ENCODE measurements at places on chromosomes 6 and 20.

- no peak for DNase-seq
Measured at GRCh38 chr20:22412977-22413868, 171.1 kb downstream of the FOXA2 start.

DNA sequence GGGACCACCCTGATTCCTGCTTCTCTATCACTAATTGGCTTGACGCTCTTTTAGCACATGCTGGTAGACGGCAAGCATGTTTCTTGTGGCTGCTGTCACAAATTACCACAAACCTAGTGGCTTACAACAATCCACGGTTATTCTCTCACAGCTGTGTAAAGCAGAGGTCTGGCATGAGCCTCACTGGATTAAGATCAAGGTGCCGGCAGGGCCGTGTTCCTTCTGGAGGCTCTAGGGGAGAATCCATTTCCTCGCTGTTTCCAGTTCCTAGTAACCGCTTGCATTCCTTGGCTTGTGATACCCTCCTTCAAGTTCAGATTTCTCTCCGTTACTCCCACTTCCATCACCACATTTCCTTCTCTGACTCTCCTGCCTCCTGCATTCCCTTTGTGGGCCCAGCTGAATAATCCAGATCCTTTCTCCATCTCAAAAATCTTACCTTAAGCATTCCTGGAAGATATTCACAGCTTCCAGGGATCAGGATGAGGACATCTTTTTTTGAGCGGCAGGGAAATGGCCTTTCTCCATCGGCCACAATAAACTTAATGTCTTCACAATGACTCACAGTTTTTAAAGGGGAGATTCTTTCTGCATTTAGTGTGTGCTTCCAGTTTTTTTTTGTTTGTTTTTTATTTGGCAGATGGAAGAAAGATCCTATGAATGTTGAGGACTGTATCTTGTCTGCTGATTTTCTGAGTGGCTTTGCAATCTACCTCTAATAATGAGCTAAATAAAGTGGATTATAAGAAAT, 39.9 kb downstream of the BMP6 start:
- DNase-seq: no peak

- DNase-seq: no peak
Measured at GRCh38 chr20:39563349-39563748, 601.2 kb downstream of the DHX35 start.

- DNase-seq: no peak
Measured at GRCh38 chr20:62760471-62760855, 35.8 kb upstream of the MRGBP start.

DNA sequence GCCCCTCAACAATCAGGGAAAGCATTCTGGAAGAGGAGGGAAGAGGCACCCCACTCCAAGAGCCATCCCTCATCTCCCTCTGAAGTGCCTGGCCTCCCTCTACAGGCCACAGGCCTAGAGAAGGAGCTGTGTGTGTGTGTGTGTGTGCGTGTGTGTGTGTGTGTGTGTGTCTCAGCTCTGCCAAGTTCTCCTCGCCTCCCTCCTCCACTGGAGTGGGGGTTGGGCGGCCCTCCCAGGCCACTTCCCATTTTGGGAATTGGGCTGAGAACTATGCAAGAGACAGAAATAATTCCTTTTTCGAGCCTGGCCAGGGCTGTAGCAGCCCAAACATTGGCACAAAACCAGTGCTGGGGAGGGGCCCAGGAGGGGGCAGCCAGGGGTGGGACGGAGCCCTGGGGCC, 35.7 kb downstream of the KCNB1 start:
- DNase-seq: no peak

- DNase-seq: no peak
Measured at GRCh38 chr20:6663104-6663503, 104.4 kb upstream of the BMP2 start.

DNA sequence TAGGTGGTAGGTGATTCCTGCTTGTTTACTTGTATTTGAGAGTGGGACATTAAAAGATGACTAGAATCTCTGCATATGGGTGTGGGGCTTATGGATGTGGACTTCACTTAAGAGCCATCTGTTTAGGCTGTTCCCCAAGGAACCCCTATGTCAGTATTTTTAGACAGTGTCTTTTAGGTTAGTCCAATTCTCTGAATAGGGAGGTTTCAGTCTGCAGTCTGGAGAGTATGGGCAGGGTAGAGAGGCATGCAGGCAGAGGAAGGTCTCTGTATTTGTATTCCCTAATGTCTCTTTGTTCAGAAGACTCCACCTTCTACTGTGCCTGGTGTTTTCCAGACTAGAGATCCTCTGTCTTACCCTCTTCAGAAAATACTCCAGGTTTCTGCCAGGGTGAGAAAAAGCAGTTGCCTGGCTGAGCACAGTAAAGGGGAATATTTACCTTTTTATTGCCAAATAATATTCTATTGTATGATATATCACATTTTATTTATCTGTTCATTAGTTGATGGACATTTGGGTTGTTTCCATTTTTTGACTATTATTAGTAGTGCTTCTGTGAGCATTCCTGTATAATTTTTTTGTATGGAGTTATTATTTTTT, 19.1 kb downstream of the SLX4IP start:
- DNase-seq: no peak

DNA sequence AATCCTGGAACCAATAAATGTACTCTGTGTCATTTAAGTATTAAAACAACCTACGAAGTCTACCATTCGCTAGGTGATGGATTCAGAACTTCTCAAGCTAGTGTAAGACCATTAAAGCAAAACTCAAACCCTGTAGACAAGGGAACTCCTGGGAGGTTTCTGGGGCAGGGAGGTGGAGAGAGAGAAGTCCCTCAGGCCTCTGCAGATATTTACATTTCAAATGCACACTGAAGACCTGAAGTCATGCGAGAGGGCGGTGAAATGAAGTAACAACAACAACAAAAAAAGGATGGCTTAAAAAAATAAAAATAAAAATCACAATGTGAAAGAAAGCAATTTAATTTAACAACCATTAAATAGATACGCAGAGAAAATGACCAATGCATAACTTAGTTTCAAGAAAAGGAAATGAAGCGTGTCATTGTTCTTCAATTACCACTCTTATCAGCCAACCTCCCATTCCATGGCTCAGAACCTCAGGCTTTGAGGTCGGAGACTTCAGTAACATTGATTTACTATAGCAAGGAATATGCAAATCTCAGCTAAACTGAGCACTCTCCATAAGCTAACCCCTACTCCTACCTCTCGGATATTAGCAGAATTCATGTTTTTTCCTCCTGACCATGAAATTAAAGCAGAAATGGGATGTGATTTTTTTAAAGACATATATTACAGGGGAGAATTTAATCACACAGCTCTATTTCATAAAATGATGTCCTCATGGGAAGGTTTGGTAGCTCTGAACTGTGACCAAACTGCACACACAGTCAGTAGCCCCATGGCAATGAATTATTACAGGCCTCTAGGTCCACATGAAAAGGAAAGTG, 140.6 kb downstream of the KIF16B start:
- DNase-seq: no peak

DNA sequence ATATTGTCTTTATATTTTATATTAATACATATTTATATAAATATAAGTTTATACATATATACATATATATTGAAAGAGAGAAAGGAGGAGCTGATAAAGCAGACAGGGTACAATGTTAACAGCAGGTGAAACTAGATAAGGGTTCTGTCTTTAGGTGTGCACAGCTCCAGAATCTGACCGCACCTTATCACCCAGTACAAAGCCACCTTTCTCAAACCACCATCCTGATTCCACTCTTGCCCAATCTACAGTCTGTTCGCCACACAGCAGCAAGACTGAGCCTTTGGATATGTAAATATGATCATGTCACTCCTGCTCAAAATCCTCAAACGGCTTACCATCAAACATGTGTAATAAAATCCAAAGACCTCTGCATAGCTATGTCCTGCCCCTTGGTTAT, 34.7 kb upstream of the ASCC3 start:
- no peak for DNase-seq

DNA sequence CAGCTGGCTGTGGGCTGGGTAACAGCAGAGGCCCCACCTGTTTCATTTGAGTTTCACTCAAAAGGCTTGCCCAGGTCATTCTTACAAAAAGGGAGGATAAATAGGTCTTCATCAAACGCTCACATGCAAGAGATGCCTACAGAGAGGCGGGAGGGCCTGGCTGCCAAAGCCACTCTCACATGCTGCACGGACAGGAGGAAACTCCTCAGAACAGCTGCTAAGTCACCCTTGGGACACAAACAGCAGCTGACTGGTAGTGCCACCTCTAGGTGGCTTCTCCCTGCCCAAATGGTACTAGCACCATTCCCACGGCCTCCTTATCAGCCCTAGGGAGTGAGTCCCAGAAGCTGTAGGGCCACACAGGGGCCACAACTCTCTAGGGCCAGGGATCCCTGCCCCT, 23.8 kb downstream of the SLC22A23 start:
- no peak for DNase-seq

GRCh38 chr20:34915749-34916455, 39.5 kb downstream of the ACSS2 start:
- no peak for DNase-seq

- peak; percentile 45 for DNase-seq
Measured at GRCh38 chr6:15244620-15245360, 1.1 kb upstream of the JARID2 start.

DNA sequence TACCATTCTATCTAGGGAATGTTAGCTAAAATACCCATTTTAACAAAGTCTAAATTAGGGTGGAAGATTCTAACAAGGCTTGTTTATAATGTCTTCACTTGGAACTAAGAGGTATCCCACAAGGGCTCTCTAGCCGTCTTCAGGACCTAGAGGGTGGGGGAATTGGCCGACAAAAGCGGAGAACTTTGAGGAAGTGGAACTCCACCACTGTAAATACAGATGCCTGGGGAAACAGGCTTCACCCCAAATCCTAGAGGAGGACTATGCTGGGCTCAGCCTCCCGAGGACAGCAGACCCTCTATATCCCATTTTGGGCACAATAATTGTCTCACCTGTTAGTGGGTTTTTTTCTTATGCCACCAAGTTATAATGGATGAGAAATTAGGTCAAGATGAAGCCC, 58.0 kb upstream of the TFB1M start:
- no peak for DNase-seq

- DNase-seq: no peak
Measured at GRCh38 chr6:158014505-158015187, 33.0 kb downstream of the SYNJ2 start.

DNA sequence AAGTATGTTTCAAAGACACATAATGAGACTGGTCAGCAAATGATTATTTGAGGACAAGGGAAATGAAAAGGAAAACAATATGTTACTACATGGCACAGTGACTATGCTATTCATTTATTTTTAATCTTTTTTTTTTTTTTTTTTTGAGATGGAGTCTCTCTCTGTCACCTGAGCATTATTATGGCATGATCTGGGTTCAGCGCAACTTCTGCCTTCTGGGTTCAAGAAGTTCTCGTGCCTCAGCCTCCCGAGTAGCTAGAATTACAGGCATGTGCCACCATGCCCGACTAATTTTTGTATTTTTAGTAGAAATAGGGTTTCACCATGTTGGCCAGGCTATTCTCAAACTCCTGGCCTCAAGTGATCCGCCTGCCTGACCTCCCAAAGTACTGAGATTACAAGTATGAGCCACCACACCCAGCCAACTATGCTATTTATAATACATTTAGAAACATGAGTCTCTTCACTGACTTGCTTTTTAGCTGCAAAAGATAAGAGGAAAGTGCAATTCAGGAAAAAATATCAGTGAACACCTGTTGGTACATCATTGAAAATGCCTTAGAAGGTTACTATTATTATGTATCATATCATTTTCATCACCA, 3.4 kb downstream of the CALHM4 start:
- no peak for DNase-seq

DNA sequence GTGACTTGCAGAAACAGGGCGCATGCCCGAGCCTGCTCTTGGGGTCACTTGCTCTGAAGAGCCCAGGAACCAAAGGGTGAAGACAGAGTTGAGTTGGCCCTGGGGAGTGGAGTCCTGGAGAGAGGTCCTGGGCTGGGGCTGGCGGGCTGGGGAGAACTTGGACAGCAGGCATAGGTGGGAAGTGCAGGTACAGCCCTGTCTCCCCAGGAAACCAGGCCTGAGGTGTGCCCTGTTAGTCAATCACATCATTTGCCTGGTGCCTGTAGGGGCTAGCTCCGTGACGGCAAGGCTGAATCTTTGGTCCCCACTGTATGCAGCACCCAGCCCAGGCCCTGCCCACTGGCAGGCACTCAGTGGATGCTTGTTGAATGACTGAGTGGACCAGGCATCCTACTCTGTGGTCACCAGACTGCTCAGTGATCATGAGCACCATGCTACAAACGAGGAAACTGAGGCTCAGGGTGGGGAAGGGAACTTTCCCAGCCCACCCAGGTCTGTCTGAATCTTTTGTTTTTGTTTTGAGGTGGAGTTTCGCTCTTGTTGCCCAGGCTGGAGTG, 15.6 kb upstream of the NOL4L start:
- no peak for DNase-seq

- no peak for DNase-seq
Measured at GRCh38 chr6:138973466-138974153, 14.4 kb downstream of the REPS1 start.

DNA sequence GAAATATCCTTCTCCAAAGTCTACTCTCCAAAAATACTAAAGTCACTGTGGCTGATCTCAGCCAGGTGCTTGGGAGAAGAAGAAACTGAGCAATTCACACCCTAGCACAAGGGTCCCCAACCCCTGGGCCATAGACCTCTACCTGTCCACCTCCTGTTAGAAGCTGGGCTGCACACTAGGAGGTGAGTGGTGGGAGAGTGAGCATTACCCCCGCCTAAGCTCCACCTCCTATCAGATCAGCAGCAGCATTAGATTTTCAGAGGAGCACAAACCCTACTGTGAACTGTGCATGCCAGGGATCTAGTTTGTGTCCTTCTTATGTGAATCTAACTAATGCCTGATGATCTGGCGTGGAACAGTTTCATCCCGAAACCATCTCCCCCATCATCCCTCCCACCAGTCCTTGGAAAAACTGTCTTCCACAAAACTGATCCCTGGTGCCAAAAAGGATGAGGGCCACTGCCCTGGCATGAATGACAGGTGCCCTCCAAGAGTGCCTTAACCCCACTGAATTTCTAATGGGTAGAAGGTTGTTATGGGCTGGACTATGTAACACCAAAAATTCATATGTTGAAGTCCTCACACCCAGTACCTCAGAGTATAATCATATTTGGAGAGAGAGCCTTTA, 109.2 kb upstream of the CDYL start:
- DNase-seq: no peak

- DNase-seq: no peak
Measured at GRCh38 chr6:170283212-170284081, 7.4 kb downstream of the DLL1 start.

DNA sequence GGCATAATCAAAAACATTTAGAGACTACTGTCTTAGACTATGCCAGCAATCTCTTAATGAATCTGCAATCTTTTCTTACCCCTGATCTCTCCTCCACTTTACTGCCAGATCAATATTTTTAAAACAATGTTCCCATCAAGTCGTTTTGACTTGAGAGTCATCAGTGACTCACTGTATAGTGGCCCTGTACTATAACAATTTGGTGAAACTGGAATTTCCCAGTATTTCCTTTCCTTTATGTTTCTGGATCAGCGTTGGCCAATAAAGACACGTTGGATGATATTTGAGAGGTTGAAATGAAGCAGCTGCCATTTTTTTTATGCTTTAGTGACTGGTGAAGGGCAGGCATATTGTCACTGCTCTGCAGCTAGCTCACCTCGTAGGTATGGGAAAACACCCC, 10.1 kb upstream of the SMIM13 start:
- DNase-seq: no peak

- no peak for DNase-seq
Measured at GRCh38 chr20:34334654-34335407, 28.2 kb upstream of the ITCH start.

- DNase-seq: no peak
Measured at GRCh38 chr20:41287327-41287726, 30.2 kb downstream of the ZHX3 start.
